ENCODE measurements at places on chromosomes 1 and 21. TPM values are rescaled to one million over a fixed set of nuclear protein-coding genes. Genes with fewer than 3 reads are reported as not detected.

DNA sequence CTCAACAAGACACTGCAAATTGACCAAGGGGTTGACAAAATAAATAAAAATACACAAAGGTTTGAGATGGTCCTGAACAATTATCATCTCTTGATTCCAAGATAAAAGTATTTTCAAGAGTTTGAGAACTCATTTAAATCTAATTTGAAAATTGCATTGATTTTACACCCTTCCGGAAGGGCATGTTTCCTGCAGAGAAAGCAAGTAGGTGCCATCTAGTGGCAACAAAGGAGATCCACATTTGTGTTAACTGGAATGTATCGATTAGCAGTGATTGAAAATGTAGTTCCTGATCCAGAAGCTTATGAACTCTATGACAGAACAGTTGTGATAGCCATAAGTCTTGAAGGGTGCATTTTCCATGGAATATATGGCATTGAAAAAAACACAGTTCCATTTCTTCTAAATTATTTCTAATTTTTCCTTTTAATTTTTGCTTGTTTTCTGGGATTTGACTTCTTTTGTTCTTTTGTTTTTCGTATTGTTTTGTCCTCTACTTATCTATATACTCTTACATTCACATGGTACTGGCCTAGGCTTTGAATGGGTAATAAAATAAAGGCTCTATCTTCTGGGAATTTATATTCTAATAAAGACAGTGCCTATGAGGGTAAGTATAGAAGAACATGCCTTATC, 143.7 kb downstream of the DNM3 start:
- DNase-seq: no peak

- DNase-seq: no peak
Measured at GRCh38 chr1:84842748-84843231, 50.2 kb downstream of the LPAR3 start.

DNA sequence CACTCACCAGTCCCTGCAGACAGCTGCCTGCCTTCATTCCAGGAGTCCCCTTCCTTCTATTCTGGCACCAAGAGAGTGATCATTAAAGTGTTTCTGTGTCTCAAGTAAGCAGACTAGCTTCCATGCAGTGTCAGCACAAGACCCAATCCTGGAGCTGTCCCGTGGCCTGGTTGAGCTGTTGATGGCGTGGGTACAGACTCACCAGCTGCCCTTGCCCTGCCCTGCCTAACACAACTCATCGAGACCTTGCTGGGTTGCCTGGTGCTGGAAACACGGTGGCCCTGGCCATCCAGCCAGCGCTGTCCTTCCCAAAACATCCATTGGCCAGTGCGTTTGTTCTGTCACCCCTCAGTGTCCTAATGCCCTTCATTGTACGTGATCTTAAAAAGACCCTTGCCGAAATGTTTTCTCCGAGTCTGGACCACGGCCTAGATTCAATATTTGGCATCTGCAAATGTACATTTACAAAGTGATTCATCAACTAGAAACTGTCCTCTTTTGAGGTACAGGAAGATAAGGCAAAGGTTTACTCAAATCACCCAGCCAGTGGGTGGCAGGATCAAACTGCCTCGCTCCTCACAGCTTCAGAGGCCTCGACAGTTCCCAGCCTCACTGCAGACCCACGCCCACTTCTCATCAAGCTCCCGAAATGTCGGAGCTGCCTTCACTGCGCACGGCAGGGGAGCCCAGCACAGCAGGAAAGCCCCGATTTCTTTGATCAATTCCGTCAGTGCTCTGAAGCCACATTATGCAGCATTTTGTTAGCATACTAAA, 494.2 kb downstream of the KIF26B start:
- DNase-seq: no peak

GRCh38 chr1:219119839-219120238, 53.8 kb upstream of the LYPLAL1 start:
- no peak for DNase-seq

- DNase-seq: no peak
Measured at GRCh38 chr1:24639094-24639493, 4.0 kb upstream of the SRRM1 start.

DNA sequence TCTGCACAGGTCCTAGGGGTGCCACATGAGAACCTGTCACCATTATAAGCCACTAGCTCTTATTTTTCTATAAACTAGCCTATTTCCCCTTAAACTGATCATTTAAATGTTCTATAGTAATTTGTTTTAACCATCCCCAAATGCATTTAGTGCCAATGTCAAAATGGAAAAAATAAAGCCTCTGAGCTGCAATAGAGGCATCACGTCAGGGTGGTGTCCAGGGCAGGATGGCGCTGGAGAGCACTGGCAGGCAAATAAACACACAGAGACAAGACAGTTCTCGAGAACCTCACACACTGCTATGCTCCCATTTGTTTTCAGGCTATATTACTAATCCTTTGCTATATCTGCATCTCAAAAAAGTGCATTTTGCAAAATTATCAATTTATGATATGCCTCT, 73.4 kb upstream of the NEK2 start:
- DNase-seq: no peak

- no peak for DNase-seq
Measured at GRCh38 chr21:22235866-22236590, 1237.8 kb downstream of the NCAM2 start.

DNA sequence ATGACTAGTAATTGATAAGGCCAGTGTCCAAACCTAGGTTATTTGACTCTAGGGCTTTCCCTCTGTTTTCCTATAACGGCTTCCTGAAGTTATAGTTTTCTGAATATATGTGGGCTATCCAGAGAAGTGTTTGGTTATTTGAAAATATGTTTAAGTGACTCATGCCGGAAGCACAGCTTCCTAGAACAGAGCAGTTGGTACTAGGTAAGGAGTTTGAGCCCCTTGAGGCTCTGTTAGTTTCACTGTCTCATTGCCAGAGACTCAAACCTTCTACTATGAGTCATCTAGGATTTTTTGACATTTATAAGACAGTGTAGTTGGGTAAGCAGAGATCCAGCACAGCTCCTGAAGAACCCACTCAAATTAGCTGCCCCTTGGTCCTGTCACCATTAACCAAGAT, 27.1 kb upstream of the LEPR start:
- no peak for DNase-seq

- DNase-seq: no peak
Measured at GRCh38 chr1:197904126-197904787, 1.8 kb downstream of the C1orf53 start.

GRCh38 chr1:214634267-214634666, 31.3 kb downstream of the CENPF start:
- DNase-seq: no peak

- no peak for DNase-seq
Measured at GRCh38 chr1:56496821-56497772, 82.3 kb downstream of the PLPP3 start.

DNA sequence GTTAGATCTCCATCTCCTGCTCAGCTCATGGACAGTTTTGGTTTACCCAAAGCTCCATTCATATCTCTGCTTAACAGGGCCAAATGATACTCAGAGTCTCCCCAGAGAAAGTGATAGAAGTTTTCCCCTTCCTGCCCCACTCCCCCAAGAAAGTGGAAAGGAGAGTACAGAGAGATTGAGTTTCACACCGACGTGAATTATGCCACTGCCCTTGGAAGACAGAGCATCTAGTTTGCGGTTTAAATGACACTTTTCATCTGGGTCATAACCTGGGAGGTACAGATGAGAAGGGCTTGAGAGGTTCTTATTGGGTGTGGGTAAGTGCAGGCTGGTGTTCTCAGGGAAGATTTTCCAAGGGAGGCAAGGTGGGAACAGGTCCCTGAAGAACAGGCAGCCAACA, 6.9 kb upstream of the ZNF362 start:
- no peak for DNase-seq

DNA sequence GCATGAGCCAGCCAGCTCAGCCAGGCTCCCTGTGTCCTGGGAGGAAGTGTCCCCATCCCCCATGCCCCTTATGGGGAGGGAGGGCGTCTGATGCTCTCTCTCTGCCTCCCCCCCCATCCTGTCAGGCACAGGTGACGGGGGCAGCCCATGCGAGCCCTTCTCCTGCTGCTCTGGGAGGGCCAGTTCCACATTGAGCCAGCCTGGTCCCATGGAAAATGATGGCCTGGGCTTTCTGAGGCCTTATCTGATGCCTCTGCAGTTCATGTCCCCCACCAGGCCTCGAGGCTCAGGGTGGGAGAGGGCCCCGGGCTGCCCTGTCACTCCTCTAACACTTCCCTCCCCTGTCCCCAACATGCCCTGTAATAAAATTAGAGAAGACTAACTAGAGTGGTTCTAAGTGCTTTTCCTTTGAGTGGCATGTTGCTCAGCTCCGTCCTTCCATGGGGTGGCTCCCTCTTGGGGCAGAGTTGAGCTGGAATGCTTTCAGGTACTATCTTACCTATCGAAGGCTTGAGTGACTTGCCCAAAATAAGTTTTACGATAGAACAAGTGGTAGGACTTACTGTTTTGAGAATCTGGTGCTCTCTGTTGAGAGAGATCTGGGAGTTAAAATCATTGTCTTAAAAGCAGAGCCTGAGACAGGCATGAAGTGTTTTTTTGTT, 1.8 kb upstream of the MTFR1L start:
- no peak for DNase-seq

DNA sequence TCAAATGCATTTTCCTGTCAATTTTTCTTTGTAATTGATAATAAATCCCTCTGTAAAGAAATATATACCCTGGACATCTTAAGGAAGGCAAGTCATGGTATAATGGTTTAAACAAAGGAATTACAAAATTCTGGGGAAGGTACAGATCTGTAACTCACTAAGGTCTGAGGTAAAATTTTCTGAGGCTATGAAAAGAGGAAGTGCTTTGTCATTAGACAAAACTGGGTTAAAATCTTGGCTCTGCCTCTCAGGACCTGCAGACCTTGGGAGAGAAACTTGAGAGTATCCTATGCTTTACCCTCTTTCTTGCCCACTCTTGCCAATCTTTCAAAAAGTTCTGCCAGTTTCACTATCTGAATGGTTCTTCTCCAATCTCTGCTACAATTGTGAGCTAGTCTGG, 26.8 kb upstream of the BEND5 start:
- no peak for DNase-seq

DNA sequence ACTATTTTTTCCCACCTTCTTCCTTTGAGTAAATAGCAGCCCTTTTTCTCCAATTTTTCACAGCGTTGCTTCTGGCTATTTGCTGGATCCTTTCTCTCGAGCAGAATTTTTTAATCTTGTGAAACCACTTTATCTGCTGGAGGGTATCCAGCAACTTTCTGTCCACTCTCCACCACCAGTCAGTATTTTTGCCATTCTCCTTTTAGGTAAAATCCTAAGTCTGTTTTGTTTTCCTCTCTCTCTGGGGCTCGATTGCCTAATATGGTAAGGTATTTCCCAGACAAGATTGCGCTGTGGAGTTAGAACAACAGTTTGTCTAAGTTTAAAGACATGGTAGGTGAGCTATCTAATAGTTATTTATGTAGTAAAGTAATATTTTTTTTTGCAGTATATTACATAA, 156.9 kb downstream of the PPP1R12B start:
- DNase-seq: no peak

DNA sequence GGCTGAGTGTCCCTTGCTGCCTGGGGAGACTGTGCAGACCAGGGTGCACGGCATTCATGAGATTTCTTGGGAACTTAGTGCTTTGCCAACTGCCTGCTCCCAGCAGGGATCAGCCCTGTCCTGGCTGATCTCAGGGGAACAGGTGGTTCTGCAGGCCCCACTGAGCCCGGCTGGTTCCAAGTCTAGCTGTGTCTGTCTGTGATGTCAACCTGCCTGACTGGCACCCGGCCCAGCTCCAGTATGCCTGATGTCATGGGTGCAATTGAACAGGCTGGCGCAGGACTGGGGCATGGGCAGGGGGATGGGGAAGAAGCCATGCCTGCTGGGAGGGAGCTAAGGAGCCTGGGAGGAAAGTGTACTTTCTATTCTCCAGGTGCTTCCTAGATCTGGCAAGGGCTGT, 227.1 kb downstream of the GRIK3 start:
- no peak for DNase-seq

COL11A1 gene
- total RNA-seq: not detected

LACTBL1 gene
- not detected for total RNA-seq

SLAMF9 gene
- not detected for total RNA-seq

PDPN gene
- 43.7 TPM for total RNA-seq

TRIM63 gene
- total RNA-seq: not detected

WNT2B gene
- 16.0 TPM for total RNA-seq

FNDC5 gene
- total RNA-seq: 4.7 TPM

TIPRL gene
- 20.4 TPM for total RNA-seq

RGS13 gene
- total RNA-seq: 0.98 TPM

DIP2A gene
- total RNA-seq: 46.2 TPM

SELL gene
- not detected for total RNA-seq

ADCY10 gene
- not detected for total RNA-seq

Data from vagina (tissue), 2 donors.